ENCODE measurements at places on chromosomes 1 and 21. TPM values are rescaled to one million over a fixed set of nuclear protein-coding genes. Genes with fewer than 3 reads are reported as not detected.

- DNase-seq: no peak
Observed at GRCh38 chr1:1490633-1491230, 19.2 kb downstream of the ATAD3B start.

GRCh38 chr1:28914228-28915030 lies at the start of gene EPB41:
TSS of gene EPB41 (plus strand) at chr1:28914569. CDS start at chr1:28987438, 72,869 bp downstream.
- peak; percentile 84 for DNase-seq

DNA sequence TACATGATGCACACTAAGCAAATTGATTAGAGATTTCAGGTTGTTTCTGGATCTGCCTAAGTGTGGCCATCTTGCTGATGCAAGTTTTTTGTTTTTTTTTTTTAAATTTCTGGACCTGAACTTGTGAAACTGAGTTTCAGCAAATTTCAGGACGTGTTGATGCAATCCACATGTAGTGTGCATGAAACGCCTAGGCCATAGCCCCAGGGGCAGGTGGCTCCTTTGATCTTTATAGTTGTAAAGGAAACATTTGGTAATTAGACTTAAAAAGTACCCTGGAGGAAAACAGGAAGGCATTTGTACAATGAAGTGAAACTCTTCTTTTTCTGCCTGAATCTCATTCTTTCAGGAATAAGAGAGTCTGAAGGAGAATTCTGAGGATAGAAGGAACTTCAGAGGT lies 162.2 kb upstream of the LHX8 start:
- DNase-seq: no peak

- DNase-seq: no peak
Observed at GRCh38 chr1:90781534-90781933, 64.4 kb upstream of the BARHL2 start.

The FAM72A gene
- 3.9 TPM for polyA plus RNA-seq

The HPDL gene
- polyA plus RNA-seq: not detected

The ALG14 gene
- 0.27 TPM for polyA plus RNA-seq

The PRAMEF7 gene
- not detected for polyA plus RNA-seq

Measured in CD14-positive monocyte (primary cell).